ENCODE measurements at places on chromosomes 2 and 18.

DNA sequence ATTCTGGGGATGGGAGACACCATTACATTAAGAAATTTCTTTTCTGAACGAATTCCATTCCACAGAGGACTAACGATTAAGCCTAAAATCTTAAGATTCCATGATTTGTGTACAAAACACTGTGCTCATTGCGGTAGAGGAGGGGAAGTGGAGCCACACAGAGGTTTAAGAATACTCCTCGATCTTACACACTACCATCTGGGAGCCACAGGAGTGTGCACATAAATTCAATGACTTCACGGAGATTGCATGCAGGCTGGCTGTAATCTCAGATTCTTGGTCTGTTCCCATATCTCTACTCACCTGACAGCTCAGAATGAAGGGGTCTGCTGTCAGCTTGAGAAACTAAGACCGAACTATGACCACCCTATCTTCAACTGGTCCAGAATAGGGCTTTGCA is 762 bp downstream of the VPS4B start:
- DNase-seq: no peak

GRCh38 chr2:234556848-234557573 is 60.1 kb upstream of the ARL4C start:
- DNase-seq: no peak

GRCh38 chr18:12460874-12461273 is 53.1 kb downstream of the PRELID3A start:
- DNase-seq: no peak

DNA sequence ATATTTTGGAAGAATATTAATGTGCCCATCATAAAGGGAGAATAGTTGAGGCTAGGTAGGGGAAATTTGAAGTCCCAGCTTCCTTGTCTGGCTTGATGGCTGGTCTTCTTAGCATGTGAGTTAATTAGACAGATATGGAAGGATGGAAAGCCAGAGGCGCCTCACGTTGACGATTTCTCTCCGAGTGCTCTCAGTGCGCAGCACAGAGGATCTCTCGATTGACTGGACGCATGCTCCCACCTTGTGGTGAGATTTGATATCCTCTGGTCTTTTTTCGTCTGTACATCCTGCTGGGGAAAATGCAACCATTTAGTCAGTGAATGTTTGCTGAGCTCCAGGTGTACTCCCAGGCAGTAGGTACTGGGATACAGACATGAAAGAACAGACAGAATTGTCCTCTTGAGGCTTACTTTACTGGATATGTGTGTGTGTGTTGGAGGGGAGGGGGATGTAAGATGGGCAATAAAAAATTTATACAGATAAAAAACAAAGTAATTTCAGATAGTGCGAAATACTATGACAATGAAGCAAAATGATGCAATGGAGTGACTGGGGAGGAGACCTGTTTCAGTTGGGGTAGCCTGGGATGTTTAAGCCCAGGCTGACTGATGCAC is 66.9 kb upstream of the ZNG1B start:
- peak; percentile 42 for DNase-seq

DNA sequence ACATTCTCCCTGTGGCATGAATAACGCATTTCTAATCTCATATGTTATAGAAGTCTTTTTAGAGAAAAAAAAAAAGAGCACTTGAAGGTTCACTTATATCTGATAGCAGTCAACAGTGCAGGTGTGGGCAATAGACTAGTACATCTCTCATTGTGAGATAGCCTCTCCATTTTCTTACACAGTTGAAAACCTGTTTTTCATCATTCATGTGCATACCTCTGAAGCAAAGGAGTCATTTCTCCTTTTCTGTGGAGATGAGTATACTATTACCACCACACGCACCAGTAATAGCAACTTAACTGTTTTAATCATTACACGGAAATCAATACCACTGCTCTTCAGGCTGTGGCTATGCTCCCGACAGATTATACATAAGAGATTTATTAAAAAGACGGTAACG is 1653.3 kb upstream of the TMEFF2 start:
- no peak for DNase-seq

GRCh38 chr18:13207294-13207693 is 11.3 kb upstream of the LDLRAD4 start:
- no peak for DNase-seq

GRCh38 chr18:24942144-24942543 is 409.8 kb downstream of the ZNF521 start:
- no peak for DNase-seq

DNA sequence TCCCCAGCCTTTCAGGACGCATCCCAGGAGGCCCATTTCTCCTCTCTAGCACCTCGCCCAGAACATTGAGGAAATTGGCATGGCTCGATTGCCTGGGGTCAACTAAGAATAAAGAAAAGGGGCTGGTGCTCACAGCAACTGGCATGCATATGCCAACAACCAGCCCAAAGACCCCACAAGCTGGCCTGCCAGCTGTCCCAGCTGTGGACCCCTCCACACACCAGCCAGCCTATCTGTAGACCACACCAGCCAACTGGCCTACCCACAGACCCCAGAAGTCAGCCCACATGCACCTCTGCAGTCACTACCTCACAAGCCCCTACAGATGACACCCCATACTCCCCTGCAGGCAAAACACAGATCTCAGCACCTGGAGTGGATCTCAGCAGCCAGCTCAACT is 123.8 kb upstream of the ID2 start:
- DNase-seq: no peak

DNA sequence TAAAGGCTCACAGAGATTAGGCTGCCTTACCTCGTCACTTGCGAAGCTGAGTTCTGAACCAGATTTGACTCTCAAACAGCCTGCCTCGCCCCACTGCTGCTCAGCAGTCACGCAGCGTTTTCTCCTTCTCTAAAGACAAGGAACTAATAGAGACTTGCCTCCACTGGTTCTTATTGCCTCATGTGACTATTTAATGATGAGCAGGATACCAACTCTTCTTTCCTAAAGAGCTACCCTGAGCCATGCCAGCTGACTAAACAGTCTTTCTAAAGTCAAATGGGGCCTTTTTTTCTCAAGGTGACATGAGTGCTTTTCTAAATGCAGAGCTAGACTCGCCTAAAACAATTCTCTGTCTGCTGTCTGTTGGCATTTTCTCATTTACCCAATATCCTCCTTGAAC is 147.5 kb downstream of the NCKAP5 start:
- DNase-seq: no peak

DNA sequence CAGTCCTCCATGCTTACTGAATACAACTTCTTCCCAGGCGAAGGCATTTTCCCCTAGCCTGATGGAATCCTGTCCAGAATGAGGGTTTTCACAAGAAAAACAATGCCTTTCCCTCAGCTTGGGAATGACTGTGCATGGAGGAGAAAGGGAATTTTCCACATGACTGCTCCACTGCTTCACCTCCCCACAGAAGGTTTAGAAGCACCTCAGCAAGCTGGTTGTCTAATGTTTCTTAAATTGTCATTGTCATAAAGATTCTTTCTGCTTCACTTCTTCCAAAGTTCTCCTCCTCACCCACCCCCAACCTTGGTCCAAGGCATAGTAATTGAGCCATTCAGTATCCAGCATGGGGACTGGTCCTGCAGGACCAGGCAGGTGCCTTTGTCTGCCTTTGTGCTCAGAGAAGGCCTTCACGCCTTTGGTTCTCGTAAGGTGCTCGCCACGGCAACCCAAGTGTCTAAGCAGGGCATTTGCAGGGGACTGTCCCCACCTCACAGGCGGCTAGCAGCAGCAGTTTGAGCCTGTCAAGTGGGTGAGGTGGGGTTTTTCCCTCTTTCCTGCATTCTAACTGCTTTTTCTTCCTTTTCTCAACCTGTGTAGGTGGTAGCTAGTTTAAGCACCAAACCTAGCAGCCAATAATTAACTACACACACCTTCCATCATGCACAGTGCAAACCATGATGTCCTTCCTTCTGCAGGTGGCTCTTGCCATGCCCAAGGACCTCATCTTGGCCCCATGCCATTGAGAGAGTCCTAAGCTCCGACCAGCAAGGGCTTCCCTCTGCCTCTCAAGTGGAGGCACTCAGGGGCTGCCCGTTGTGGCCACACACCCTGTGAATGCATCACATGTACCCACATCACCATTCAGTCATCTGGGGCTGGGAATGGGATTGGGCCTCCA is 65.7 kb upstream of the BCL2L11 start:
- DNase-seq: no peak

- DNase-seq: no peak
Observed at GRCh38 chr2:219183151-219183772, 5.2 kb downstream of the RETREG2 start.

All from stimulated activated CD8-positive, alpha-beta memory T cell treated with anti-CD3 and anti-CD28 coated beads, Interleukin-15, amount 100 ng/mL, for 4 hours (primary cell).